ENCODE measurements at places on chromosomes 1 and 21. TPM values are rescaled to one million over a fixed set of nuclear protein-coding genes. Genes with fewer than 3 reads are reported as not detected.

The TCEA3 gene
- 1.2 TPM for polyA plus RNA-seq

The GPR25 gene
- not detected for polyA plus RNA-seq

The CFH gene
- polyA plus RNA-seq, result 4.9 TPM

The ANGPTL3 gene
- polyA plus RNA-seq, result not detected

The RGS8 gene
- polyA plus RNA-seq, result not detected

Data from SK-N-SH (cell line).